ENCODE measurements at places on chromosomes 6 and 20.

GRCh38 chr6:117961301-117961700, 54.2 kb downstream of the SLC35F1 start:
- DNase-seq, result no peak

DNA sequence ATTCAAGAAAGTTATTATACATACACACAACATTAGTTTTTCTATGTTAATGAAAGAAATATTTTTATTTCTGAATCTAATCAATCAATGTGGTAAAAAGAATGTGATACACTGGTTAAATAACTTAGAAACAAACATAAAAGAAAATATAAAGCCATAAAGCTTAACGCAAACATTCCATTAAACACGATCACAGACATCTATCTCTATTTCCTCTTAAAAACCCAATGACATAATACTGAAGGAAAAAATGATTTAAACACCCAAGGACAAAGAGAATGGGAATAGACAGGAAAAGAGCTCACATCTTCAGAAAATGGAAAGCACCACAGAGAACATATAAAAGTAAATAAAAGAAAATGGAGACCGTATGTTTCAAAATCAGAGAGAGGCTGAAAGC, 19.4 kb downstream of the ZUP1 start:
- no peak for DNase-seq

- DNase-seq, result no peak
Measured at GRCh38 chr6:37783025-37783855, 36.3 kb upstream of the ZFAND3 start.

DNA sequence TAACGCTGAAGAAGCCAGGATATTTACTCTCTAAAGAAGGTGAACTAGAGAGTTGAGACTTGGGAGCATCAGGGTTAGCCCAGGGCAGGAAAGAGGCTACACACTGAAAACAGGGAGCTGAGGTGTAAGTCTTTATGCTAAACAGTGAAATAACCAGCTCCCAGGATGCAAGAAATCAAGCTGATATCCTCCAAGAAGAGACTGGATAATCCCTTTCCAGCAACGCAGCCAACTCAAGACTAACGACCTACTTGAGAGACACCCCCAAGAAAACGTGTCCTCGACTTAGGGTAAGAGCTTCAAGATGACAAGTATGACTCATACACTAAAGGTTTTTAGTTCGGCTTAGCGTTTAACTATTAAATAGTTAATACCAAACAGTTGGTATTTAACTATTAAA, 202.2 kb downstream of the TASP1 start:
- no peak for DNase-seq

DNA sequence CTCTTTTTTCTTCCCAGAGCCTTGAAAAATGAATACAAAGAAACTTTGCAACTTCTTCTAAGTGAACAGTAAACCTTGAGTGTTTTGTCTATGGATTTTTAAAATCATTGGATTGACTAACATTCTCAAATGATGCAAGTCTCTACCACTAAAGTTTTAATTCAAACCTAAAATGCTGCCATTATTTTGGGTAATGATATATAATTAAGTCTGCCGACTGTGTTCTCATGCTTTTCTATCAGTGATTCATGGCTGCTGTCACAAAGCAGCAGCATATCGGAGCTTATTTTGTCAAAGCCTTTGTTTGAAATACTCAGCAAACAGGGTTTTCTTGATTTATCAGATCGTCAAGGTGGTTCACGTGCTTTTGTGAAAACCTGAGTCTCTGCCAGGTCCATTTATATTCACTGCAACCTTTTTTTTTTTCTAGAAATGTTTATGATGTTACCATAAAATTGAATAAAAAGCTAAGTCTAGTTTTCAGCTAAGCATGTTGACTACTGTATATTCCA, 96.3 kb downstream of the GJA1 start:
- DNase-seq, result no peak

DNA sequence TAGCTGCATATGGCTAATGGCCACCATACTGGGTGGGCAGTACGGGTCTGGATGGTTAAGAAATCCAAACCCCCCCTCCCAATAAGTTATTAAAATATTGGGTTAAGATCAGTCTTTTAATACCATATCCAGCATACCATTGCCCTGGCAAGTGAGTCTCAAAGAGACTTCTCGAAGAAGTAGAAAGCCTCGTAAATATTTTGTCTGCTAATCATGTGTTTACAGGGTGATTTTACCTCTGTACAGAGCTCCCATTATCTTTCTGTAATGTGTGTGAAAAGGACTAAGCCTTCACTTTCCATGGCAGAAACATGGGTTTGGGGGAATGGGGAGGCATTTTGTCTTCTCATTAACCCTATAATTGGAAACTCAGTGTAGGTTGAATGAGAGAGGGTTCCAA, 174.7 kb upstream of the LAMP5 start:
- DNase-seq, result no peak

GRCh38 chr6:125136378-125136777, 17.2 kb upstream of the TPD52L1 start:
- DNase-seq, result no peak

GRCh38 chr6:153102605-153103318, 28.3 kb downstream of the RGS17 start:
- DNase-seq, result no peak

- no peak for DNase-seq
Measured at GRCh38 chr20:61436283-61436666, 184.2 kb downstream of the CDH4 start.

- DNase-seq, result no peak
Measured at GRCh38 chr6:25277857-25278256, 1.3 kb upstream of the CARMIL1 start.

GRCh38 chr20:60817891-60818290, 434.2 kb upstream of the CDH4 start:
- no peak for DNase-seq

DNA sequence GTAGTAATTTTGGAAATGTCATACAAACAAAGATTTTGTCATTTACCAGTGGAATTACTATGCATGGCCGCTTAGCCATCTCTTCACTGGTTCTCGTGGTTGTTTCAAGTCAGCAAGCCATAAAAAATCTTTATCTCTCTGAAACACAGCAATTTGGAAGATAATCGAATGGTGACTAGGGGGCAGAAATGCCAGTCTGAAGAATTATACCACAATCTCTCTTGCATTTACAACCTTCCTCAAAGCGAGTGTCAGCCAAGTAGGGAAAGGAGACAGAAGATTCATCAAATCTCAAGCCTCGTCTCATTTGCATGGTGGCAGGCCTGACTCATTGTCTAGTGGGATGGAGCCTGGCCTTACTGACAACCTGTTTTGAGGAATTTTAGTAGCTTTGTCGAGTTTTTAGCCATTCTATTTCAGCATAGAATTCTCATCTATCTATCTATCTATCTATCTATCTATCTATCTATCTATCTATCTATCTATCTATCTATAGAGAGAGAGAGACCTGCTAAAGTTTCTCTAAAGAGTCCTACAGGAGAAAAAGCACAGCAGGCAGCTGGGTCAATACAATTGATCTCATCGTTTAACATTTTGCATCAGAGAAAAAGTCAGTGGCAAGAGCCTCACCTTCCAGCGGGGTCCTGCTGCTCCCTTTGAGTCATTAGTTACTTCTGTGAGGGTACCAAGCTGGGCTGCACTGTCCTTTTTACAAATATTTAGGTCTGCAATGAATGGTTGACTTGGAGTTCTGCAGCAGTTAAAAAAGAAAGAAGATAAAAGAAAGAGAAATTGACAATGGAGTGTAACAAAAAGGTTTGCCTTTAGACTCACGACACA, 572.8 kb downstream of the TFAP2A start:
- no peak for DNase-seq

GRCh38 chr6:1016329-1017302, 295.3 kb upstream of the FOXQ1 start:
- DNase-seq, result no peak

DNA sequence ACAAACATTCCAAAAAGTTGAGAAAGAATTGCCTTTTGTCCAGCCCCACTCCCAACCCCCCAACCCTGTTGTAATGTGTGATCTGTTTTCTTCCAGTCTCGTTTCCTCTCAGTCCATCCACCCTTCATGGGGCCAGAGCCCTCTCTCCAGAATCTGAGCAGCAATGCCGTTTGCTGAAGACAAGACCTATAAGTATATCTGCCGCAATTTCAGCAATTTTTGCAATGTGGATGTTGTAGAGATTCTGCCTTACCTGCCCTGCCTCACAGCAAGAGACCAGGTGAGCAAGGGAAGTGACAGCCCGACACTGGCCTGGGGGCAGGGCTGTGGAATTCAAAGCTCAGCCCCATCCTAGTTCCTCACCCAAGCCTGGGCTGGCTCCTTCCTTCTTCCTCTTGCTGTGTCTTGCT, 7.8 kb downstream of the MAVS start:
- DNase-seq, result no peak

DNA sequence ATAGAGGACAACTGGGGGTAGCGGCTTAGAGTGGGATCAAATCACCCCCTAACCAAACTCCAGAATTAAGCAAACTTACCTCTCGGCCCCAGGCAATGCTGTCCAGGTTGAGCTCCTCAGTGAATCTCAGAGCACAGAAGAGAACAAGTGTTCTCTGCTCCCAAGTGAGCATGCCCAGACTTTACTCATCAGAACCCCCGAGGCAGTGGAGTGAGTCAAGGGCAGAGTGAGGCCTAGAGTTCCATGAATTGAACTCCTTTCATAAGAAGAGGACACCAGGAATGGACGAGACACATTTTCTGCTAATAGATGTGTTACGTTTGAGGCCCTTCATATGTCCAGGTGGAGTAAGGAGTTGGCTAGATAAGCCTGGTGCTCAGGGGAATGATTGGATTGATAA, 134.0 kb upstream of the DTNBP1 start:
- DNase-seq, result no peak

DNA sequence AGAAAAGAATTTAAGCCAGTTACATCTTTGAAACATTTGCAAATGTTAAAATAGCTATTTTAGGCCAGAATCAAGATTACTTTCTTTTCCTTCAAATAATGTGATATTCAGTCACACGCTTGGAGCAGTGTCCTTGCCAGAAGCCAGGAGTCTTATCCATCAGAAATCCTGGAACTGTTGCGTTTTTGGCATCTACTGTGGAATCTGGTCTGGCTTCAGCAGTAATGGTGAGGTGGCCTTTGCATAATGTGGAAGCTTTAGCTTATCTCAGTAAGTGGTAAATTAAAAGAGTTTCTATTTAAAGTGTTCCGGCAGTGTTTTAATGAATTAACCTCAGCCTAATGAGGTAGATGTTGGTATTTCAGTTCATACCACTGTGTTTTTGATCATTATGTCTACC, 97.6 kb downstream of the FIG4 start:
- no peak for DNase-seq

DNA sequence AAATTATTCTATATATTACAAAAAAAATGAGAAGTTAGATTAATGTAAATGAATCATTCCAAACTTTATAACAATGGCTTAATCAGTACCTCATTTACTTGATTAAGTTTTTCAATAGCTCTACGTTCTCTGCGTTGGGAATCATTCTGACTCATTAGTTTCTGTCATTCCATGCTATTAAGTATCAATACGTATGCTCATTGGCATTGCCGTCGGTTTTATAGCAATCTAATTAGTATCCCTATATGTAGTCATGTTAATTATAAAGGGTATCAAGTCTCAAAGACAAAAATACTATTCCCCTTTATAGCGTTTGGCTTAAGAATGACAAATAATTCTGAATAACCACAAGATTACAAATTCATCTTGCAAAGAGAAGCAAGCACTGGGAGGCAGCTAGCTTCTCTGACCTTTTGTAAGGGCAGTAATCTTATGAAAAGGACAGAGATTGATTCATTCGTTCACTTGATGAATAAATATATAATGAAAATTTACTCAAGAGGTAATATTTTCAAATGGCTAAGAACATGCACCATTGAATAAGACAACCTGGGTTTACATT, 41.8 kb downstream of the OLIG3 start:
- DNase-seq, result no peak

GRCh38 chr20:52783769-52784168, 188.4 kb upstream of the TSHZ2 start:
- no peak for DNase-seq

DNA sequence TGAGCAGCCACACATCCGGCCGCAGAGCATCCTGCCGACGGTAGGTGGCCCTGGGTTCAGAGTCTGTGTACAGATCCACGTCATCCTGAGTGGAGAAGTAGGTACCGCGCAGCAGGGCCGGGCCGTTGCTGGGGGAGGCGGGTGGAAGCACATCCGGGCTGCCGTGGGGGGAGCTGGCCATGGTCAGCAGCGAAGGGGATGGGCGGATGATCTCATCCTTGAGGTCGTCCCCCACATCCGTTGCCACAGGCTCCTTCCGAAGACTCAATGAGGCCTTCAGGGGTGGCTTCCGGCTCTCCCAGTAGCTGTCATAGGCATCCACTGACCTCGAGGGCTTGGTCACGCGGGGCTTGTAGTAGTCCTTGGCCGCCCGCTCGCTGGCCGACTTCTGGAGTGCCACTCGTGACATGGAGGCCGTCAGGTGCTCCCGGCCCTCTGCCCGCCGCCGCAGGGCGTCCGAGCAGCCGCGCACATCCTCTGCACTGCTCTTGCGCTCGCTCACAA, 9.2 kb downstream of the SPATA2 start:
- no peak for DNase-seq

DNA sequence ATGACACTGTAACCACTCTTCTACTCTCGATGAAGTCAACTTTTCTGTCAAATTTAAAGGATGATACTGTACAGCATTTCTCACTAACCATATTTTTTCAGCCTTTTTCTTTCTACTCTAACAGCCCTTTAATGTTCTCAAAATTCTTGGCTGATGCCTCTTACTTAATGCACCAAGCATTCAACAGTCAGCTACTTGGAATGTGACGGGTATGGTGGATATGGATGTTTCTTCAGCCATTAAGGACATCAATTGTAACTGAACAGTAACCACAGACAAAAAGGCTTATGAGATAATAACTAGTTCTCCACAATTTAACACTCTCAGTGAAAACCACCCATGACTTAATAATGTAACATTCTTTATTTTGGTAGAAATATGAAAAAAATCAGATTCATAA, 467.2 kb upstream of the ZNF337 start:
- no peak for DNase-seq

- DNase-seq, result no peak
Measured at GRCh38 chr6:127459231-127459641, at the start of gene KIAA0408. TSS of gene KIAA0408 (minus strand) at chr6:127459389. CDS start at chr6:127453981, 5,408 bp downstream.

DNA sequence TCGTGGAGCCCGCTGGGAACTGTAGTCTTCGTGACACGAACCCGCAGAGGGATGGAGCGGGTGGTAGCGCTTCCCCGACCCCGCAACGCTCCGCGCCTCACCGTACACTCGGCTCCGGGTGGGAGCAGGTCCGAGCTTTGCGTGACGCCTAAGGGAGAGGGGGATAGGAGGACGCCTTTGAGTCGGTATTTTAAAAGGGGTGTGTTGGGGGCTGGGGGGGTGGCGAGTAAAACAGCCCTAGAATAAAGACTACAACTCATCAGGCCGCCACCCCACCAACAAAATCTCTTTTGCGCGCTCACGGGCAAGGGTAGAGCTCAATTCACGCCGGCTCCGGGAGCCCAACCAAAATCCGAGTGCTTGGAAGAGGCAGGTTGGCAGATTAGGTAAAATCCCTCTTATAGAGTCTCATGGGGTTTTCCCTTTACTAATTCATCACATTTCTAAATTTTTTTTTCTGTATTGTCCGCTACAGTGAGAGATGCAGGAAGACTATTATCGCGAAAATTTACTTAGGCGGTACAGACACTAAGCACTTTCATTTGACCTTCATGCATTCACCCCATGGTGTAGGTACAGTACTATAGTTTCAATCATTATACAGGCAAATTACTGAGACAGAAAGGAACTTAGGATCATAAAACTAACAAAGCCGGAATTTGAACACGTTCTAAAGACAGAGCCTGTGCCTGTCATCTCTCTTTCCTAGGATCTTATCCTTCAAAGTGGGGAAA, 706 bp upstream of the SNX14 start:
- DNase-seq, result peak; percentile 16

- no peak for DNase-seq
Measured at GRCh38 chr6:132348231-132348630, 53.0 kb downstream of the MOXD1 start.

GRCh38 chr20:51423290-51423667, 119.2 kb downstream of the NFATC2 start:
- no peak for DNase-seq
